Chondrocyte (in vitro differentiated cells): ENCODE measurements at places on chromosomes 2 and 18. TPM values are rescaled to one million over a fixed set of nuclear protein-coding genes. Genes with fewer than 3 reads are reported as not detected.

- H3K27me3 ChIP-seq: peaks cover 2% of the 10 kb centered on the region
- H3K27ac ChIP-seq: no peak overlapping the region
- H3K4me1 ChIP-seq: peaks cover 12% of the 10 kb centered on the region
- no peak for DNase-seq
These were observed 62.4 kb upstream of the TCF4 start for GRCh38 chr18:55650363-55650870.

DNA sequence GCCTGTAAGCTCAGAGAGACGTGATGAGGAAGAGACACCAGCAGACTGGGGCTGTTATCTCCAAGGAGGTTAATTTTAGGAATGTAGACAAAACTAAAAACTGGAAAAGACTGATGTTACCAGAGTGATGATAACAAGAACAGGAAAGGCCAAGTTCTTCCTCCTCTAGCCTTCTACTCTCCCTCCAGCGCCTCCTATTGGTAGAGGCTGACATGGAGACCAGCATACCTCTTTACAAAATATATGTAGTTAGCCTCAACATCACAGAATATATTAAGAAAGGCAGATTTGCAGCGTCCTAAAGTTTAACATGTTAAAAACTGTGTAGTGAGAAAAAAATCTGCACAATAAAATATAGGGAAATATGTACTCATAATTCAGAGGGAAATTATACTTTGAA lies 66.0 kb downstream of the TCF4 start:
- H3K36me3 ChIP-seq: no peaks in the 10 kb centered on the region
- H3K4me1 ChIP-seq: no peaks in the 10 kb centered on the region
- H3K27me3 ChIP-seq: no peaks in the 10 kb centered on the region
- DNase-seq: no peak
- H3K4me3 ChIP-seq: no peak overlapping the region

- H3K4me1 ChIP-seq: peaks cover 16% of the 10 kb centered on the region
- H3K27ac ChIP-seq: no peak overlapping the region
- no peaks in the 10 kb centered on the region for H3K36me3 ChIP-seq
- no peaks in the 10 kb centered on the region for H3K27me3 ChIP-seq
- no peak for DNase-seq
- H3K4me3 ChIP-seq: no peak overlapping the region
These were observed 111.3 kb downstream of the ESCO1 start for GRCh38 chr18:21489119-21489750.

GRCh38 chr2:240597419-240598181 lies 11.1 kb downstream of the CAPN10 start:
- H3K4me1 ChIP-seq: no peaks in the 10 kb centered on the region
- no peak overlapping the region for H3K27ac ChIP-seq
- H3K36me3 ChIP-seq: peaks cover 2% of the 10 kb centered on the region
- DNase-seq: peak; percentile 80

DNA sequence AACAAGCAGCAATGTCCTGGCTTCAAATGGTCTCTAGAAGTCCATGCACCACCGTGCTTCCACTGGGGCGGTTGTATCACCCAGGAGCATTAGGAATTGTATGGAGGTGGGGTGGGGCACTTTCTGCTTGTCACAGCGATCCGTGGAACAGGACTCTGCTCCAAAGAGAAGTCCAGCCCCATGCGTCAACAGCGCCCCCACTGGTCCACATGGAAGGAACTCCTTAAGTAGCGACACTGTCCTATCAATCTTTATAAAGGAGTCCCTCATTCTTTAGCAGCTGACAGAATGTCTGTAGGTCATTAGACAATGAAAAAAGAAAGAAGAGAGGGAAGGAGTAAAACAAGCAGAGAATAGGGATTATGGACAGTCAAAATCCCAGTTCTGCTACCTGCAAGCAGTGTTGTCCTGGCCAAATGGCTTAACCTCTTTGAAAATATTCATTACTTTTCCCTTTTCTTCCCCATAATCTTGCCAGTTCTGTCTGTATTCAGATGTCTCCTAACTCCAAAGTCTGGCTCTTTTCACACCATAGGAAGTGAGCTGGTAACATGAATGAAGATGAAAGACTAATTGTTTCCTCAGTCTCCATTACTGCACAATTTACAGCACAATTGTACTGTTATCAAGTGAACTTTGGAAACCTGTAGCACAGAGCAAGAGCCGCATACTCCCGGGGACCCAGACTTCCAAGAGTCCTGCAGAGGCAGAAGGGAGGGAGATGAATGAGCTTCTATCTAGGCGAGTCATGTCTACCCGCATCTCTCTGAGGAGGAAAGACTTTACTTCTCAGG lies 9.9 kb downstream of the NFE2L2 start:
- H3K27me3 ChIP-seq: no peaks in the 10 kb centered on the region
- H3K36me3 ChIP-seq: peaks cover 4% of the 10 kb centered on the region
- no peak for DNase-seq
- peak overlapping the region; percentile 65 for H3K27ac ChIP-seq

GRCh38 chr2:57880967-57881366 lies 165.6 kb upstream of the VRK2 start:
- no peak overlapping the region for H3K27ac ChIP-seq
- no peaks in the 10 kb centered on the region for H3K36me3 ChIP-seq
- no peaks in the 10 kb centered on the region for H3K27me3 ChIP-seq

GRCh38 chr18:33540392-33540791 lies 37.6 kb upstream of the ASXL3 start:
- H3K36me3 ChIP-seq: no peaks in the 10 kb centered on the region
- H3K27ac ChIP-seq: no peak overlapping the region
- H3K4me1 ChIP-seq: no peaks in the 10 kb centered on the region
- H3K27me3 ChIP-seq: no peaks in the 10 kb centered on the region

DNA sequence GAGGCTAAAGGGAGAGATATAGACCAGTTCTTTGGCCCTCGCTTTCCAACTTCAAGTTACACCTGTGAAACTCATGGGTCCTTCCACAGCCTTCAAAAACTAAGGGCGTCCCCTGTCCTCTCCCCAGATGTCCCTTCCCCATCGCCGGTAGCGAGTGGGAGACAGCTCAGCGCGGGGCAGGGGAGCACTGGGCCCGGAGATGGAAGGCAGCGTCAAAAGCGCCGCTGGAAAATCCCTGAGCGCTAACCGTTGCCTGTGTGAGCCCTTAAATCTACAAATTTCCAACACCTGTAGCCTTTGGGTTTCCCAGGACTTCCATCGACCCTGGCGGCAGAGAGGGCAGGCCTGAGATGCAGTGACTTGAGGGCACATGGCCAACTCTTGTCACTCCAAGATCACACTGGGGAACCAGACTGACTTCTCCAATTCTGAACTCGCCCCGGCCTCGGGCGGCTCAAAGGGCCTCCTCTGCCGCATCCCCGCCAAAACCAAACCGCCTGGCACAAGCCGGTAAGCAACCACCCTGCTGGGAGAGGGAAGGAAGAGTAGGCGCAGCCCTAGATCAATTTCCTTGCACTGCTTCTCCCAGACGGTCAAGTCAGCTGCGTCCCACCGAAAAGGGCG lies 879 bp upstream of the EPAS1 start:
- peaks cover 3% of the 10 kb centered on the region for H3K36me3 ChIP-seq
- peaks cover 33% of the 10 kb centered on the region for H3K4me1 ChIP-seq
- DNase-seq: no peak
- no peak overlapping the region for H3K27ac ChIP-seq

DNA sequence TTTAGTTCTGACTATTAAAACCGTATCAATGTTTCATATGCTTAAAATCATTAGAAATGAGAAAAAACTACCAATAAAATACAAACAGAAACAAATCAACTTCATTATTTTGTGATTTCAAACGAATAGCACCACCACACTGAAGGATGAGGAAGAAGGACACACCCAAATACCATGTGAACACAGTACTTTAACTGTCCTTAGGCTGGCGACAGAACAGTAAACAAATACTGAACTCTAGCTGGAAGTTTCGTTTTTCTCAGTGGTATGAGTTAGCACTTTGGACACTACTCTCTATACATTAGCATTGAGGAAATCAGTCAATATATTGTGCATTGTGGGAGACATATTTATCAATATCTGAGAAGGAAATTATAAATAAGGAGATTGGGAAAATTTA lies 202.4 kb upstream of the AGAP1 start:
- no peak for DNase-seq
- peaks cover 43% of the 10 kb centered on the region for H3K27me3 ChIP-seq
- no peak overlapping the region for H3K4me3 ChIP-seq
- no peak overlapping the region for H3K27ac ChIP-seq

DNA sequence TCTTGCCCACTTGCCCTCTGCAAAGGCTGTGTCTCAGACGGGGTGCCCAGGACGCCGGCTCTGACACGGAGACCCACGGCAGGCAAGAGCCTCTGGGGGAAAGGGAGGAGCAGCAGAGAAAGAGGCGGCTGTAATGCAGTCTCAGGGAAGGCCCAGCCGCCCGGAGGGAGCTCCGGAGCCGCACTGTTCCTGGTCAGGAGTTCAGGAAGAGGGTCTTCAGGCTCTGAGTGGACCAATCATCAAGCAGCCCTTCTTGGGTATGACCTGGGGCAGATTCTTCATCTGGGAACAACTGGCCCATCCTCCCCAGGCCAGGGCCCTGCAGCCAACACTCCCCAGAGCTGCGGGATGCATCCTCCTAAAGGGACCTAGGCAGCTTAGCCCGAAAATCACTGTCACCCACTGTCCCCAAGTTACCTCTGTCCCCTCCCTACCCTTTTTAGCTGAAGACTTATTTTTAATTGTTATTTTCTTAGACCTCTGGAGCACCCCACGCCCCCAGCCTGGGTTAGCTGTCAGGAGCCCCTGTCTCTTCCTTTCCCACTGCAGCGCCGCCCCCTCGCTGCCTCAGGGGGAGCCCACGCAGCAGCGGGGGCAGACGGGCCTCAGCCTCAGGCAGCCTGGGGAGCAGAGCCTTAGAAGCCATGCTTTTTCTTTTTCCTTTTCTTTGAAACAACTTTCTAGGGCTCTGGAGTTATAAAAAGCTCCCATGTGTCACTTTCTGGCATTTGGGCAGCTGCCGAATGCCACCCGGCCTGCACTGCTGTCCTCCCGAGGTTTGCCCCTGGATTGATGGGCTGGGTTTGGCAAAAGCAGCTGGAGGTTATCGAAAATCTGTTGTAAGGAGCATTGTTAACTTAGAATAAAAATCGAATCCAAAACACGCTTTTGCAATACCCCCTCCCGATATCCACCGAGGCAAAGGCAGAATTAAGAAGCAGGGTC lies 644 bp upstream of the NEU2 start:
- no peak overlapping the region for H3K4me3 ChIP-seq
- no peak overlapping the region for H3K27ac ChIP-seq
- DNase-seq: no peak
- H3K27me3 ChIP-seq: no peaks in the 10 kb centered on the region
- no peaks in the 10 kb centered on the region for H3K36me3 ChIP-seq
- peaks cover 10% of the 10 kb centered on the region for H3K4me1 ChIP-seq

- H3K36me3 ChIP-seq: peaks cover 13% of the 10 kb centered on the region
- peak overlapping the region; percentile 26 for H3K4me3 ChIP-seq
- H3K27ac ChIP-seq: peak overlapping the region; percentile 93
- no peaks in the 10 kb centered on the region for H3K27me3 ChIP-seq
These were observed 297.6 kb upstream of the CCDC68 start for GRCh38 chr18:55256929-55257289.

DNA sequence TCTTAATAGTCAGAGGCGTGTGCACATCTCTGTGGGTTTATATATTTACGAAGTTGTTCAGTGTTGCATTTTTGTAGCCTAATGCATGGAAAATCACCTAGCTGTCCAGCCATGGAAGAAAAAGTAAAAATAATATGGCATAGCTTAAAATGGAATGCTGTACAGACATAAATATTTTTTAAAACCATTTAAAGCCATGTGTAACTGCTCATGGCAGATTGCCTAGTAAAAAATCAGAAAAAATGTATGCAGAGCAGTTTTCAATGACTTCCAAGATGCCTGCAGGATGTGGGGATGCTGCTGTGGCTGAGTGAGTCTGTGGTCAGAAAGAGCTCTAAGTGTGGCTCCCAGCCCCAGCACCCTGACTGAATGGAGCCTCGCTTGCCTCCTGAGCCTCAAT lies 64.8 kb upstream of the ALKAL2 start:
- peaks cover 82% of the 10 kb centered on the region for H3K4me1 ChIP-seq
- no peaks in the 10 kb centered on the region for H3K27me3 ChIP-seq
- no peak overlapping the region for H3K4me3 ChIP-seq
- DNase-seq: no peak
- H3K36me3 ChIP-seq: peaks cover 2% of the 10 kb centered on the region
- H3K27ac ChIP-seq: peak overlapping the region; percentile 81

DNA sequence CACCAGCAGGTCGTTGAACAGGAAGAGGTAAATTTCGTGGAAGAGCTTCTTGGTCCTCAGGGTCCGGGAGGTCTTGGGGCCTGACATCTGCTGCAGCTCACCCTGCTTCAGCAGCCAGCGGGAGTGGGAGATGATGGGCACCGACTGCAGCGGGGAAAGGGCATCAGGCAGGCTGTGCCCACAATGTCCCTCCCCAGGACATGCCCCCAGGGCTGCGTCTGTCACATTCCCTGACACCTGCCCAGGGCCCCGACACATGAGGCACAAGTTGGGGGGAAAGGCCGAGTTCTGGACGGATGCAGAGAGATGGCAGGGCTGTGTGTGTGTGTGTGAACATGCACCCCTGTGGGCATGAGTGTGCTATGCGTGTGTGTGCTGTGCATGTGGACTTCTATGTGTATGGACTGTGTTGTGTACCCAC lies 13.9 kb downstream of the SNORC start:
- H3K36me3 ChIP-seq: no peaks in the 10 kb centered on the region
- peaks cover 3% of the 10 kb centered on the region for H3K27me3 ChIP-seq
- no peak overlapping the region for H3K4me3 ChIP-seq

- H3K27me3 ChIP-seq: peaks cover 4% of the 10 kb centered on the region
- no peak overlapping the region for H3K4me3 ChIP-seq
- H3K4me1 ChIP-seq: no peaks in the 10 kb centered on the region
- H3K36me3 ChIP-seq: peaks cover 2% of the 10 kb centered on the region
These were observed 230.8 kb upstream of the RAB6C start for GRCh38 chr2:129748653-129749052.

GRCh38 chr2:105540642-105541041 lies 141.8 kb upstream of the FHL2 start:
- H3K4me3 ChIP-seq: no peak overlapping the region
- H3K36me3 ChIP-seq: peaks cover 1% of the 10 kb centered on the region
- H3K4me1 ChIP-seq: no peaks in the 10 kb centered on the region
- no peak for DNase-seq

DNA sequence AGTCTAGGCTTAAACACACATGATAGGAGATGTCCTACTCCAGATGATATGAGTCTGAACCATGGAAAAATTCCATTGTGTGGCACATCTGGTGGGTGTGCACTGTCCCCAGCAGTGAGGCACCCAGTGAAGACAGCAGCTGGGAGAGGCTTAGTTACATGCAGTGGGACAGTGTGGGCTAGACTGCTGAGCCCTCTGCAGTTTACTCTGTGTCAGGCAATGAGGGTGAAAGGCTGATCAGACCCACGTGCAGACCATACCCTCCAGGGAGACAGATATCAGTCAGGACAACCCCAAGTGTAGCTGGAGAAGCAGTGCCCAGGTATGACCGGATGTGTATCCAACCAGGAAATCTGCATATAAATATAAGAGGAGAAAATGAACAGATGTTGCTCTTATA lies 13.4 kb downstream of the IL37 start:
- no peak overlapping the region for H3K4me3 ChIP-seq
- H3K27ac ChIP-seq: no peak overlapping the region
- H3K4me1 ChIP-seq: no peaks in the 10 kb centered on the region
- H3K27me3 ChIP-seq: peaks cover 13% of the 10 kb centered on the region

CYP27C1 gene
- 11.7 to 17.2 TPM (median 13.4 TPM) in 3 replicates for total RNA-seq

CERKL gene
- total RNA-seq: not detected in 3 replicates

OSR1 gene
- 14.1 to 34.5 TPM (median 32.3 TPM) in 3 replicates for total RNA-seq

EMX1 gene
- not detected in 3 replicates for total RNA-seq

ANKRD23 gene
- total RNA-seq: 1.9 to 4.4 TPM (median 3.2 TPM) in 3 replicates

ARHGAP28 gene
- total RNA-seq: 17.9 to 25.1 TPM (median 18.1 TPM) in 3 replicates

ABCG8 gene
- not detected in 3 replicates for total RNA-seq

EFEMP1 gene
- total RNA-seq: 9.5 to 39.6 TPM (median 38.6 TPM) in 3 replicates

SIX2 gene
- total RNA-seq: 35.0 to 93.2 TPM (median 35.1 TPM) in 3 replicates

TBR1 gene
- not detected in 3 replicates for total RNA-seq

DDX1 gene
- total RNA-seq: 82.2 to 103 TPM (median 89.9 TPM) in 3 replicates
